ENCODE measurements at places on chromosomes 3 and 15. TPM values are rescaled to one million over a fixed set of nuclear protein-coding genes. Genes with fewer than 3 reads are reported as not detected.

- DNase-seq = peak; percentile 91
These were observed 284 bp upstream of the TSC22D2 start for GRCh38 chr3:150407808-150408220.

DNA sequence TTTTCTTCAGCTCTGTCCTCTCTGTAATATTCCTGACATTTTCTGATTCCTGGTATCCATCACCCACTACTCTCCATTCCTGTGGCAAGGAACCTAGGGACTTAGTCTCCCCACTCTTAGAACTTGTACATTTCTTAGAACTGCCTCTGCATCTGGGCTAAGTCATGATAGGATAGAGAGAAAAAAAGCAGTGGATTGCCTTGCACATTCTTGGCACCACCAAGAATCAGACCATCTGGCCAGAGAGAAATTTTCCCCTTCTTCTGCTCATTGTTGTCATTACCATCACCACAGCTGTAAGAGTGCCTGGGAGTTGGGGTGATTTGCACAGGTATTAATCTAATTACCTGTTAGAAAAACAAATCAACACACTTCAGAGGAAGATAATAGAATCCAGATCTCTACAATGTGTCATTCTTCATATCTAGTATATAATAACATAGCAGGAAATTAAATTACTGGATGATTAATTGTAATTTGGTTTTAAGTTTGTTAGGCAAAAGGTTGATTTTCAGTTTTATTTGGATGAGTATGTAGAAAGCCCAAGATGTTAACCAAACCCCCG lies 264.8 kb upstream of the ZPLD1 start:
- no peak for DNase-seq

DNA sequence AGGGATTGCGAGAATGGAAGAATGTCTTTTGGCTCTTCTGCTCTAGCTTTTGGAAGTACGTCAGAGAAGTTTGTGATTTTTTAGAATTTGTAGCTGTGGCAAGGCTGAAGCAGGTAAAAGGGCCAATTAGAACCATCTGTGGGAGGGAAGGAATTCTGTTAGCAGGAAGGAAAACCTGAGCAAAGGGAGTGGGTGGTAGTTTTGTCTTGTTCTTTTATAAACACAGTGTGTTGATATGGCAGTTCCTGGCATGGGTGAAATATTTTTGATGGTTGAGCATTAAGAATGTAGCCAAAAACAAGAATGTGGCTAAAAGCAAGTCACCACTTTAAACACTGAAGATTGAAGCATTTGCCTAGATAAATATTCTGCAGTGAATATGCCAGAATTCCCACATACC lies 23.8 kb downstream of the DAG1 start:
- no peak for DNase-seq

Gene ACTC1
- total RNA-seq = 126 TPM

DNA sequence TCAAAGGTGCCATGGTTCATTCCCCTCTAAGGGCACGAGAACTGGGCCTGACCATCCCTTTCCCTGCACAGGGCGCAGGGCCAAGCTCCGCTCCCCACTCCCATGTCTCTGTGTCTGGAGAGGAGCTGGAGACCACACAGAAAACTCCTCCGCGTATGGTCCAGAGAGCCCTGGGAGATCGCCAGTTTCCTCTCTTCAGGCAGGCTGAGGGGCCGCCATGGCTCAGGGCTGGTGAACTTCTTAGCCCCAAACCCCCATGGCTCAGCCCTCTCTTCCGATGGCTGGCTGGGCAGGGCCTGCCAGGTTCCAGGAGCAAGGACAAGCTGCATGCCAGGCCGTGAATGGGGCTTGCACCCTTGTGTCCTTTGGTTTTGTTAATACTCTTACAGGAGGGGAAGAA lies 52.9 kb downstream of the EXOG start:
- DNase-seq = no peak

GRCh38 chr3:10195366-10196089 lies 30.8 kb downstream of the IRAK2 start:
- no peak for DNase-seq

DNA sequence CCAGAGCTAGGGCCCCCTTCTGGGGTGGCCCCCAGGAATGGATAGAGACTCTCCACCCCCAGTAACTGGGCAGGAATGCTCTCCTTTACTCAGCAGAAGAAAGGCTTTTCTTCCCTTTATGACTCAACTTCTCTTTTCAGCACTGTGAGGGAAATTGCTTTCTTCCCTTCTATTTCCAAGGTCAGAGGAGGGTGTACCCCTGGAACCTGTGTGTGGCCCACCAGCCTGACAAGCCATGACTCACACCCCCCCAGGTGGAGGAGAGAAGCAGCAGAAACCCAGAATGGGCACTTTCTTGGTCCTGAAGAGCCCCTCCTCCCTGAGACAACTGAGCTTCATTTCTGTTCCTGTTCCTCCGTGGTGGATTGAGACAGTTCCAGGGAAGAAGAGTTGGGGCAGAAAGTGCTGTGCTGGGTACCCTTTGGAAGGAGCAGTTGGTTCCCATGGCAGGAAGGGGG lies 2.7 kb upstream of the ANKRD63 start:
- DNase-seq = no peak

Gene MEX3B
- 14.9 TPM for total RNA-seq

Gene SUCNR1
- total RNA-seq = 0.39 TPM

- no peak for DNase-seq
These were observed 170.9 kb upstream of the NSMCE3 start for GRCh38 chr15:29440541-29440940.

DNA sequence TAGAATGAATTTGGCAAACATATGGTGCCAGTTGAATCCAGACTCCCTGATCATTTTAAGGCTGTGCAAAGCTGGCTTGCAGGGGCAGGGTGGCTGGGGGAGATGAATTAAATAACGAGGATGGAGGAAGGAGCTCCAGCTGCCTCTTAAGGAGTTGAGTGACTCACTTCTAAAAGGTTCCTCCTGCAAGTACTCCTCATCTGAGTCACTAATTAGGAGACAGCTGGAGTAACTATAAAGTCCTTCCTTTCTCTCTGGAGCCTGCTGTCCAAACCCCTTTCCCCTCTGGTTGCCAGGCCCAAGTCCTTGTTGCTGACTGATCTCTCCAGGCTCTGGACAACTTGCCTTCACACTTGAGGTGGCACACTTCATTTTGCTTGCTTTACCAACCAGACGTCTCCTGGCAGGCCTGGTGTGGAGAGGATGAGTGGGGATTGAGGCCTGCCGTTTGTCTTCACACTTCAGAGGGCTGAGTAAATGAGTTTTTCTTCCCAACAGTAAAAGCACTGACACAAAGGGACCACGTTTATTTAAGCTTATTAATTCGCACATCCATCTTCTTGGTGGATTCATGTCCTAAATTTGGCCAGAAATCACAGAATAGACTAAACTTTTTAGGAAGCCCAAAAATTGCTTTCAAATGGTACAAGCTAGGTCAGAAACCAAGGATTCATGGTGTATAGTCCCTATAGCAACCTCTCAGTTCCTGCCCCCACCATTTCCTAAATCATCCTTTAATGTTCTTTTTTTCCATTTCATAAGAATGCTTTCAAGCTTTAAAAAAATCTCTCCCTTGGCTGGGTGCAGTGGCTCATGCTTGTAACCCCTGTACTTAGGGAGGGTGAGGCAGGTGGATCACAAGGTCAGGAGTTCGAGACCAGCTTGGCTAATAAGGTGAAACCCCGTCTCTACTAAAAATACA lies 90.5 kb upstream of the MYRIP start:
- no peak for DNase-seq

DNA sequence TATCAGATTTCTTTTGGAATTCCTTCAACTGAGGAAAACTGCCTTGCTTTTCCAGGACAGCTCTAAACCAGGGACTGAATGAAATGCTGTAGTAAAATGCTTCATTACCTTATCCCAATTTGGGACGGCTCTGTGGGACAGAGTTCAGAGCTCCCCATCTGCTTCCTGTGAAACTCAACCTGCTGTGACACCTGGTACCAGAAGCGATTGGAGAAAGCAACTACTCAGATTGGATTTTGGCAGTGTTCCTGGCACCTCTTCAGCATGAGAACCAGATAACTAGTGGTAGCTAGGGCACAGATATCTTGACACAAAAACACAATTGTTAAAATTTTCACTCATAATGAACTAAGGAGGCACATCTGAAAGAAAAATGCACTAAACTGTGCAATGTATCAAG lies 539.1 kb downstream of the SI start:
- DNase-seq = no peak

Gene MESP2
- total RNA-seq = 0.30 TPM

DNA sequence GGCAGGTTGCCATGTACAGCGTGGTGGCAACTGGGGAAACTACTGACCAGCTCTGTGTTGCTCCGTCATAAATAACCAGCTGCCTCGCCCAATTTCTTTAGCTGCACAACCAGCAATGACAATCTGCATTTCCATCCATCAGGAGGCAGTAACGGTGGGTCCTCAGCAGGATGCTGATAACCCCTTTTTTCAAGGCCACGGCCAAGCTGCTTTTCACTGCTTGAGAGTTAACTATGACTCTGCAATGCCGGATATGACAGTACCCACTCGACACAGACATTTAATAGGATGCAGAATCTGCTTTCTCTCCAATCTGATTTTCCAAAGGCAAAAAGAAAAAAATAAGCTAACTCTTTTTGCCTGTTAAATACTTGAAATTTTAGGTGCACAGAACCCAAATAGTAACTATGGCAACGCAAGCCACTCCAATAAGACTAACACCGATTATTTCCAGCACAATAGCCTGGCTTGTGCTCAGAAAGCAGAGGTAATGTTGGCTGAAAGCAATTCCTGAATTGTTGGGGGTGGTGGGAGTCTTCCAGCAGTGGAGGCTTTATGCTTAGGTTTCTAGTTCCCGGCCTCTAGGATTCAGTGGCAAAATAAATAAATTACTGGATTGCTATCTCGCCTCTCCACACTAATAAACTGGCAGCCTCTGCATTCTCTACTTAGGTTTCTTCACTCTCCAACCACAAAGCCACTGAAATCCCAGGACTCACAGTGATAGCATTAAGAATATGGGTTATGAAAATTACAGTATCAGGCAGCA lies 31.2 kb upstream of the SRGAP3 start:
- no peak for DNase-seq

GRCh38 chr3:167883452-167883851 lies 147.9 kb downstream of the SERPINI1 start:
- no peak for DNase-seq

DNA sequence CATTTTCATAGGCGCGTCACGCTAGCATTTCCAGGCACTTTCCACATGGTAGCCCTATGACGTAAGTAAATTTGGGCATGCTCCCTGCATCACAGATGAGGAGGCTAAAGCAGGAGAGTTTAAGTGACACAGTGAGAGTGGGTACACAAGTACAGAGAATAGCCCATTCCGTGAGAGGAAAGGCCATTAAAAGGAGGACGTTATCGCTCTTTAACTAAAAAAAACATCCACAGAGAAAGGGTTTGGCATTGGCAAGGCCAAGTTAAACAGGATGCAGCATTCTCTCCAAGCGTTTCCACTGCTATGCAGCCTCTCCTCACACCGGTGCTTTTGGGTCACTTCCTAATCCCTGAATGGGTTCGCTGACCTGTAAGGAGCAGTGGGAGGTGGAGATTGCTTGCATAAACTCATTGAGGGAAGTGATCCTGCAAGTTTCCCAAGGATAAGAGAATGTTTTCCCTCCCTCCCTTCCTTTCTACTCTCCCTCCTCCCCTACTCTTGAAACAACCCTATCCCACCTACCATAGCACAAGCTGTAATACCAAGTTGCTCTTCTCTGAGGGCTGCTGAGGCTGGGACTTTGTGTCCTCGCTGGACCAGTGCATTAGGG lies 147.7 kb downstream of the VGLL4 start:
- DNase-seq = peak; percentile 51

Gene ALDH1A3
- total RNA-seq = 26.0 TPM

DNA sequence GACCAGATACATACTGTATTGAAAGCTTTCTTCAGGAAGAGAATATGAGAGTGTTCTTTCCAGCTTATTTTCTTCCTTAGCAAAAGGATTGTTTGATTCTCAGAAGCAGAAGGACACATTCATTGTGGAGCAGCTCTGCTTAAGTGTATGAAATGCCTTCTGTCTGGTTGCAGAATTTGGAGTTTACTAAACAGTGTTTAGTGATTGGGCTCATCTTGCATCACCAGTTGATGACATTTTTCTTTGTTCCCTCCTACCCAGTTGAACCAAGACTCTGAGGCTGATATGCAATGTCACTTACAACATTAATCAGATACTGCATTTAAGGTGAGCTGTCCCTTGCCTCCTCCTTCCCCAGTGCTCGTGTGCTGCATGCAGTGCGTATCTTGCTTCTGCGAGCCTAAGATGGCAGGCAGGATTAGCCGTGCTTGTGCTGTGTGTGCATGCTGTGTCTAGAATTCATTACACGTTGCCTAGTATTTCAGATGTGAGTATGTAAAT lies 18.4 kb downstream of the ZBTB38 start:
- DNase-seq = peak; percentile 27

Gene SERPINI1
- 14.6 TPM for total RNA-seq

DNA sequence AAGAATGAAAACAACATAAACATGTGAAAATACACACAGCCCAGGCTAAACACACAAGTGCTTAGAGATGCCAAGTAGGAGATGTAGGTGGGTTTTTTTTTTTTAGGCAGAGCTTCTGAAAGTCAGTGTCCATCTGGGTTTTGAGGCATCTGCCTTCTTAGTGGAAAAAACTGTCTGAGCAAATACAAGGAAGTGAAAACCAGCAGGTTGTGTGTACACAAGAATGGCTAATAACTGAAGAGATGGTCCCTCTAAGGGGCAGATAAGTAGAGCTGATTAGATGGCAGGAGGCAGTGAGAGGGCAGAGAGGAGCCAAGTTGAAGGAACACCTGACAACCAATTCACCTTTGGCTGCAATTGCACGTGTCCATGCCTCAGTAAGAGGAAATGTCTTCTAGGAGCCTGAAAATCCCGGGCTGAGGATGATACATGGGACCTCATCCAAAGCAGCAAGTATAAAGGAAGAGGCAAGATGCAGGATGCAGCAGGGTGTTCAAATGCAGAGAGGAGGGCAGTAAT lies 34.9 kb downstream of the CYP19A1 start:
- no peak for DNase-seq

GRCh38 chr3:86381247-86381646 lies 609.7 kb downstream of the VGLL3 start:
- DNase-seq = no peak

GRCh38 chr3:13655061-13655913 lies 106.4 kb downstream of the FBLN2 start:
- no peak for DNase-seq

DNA sequence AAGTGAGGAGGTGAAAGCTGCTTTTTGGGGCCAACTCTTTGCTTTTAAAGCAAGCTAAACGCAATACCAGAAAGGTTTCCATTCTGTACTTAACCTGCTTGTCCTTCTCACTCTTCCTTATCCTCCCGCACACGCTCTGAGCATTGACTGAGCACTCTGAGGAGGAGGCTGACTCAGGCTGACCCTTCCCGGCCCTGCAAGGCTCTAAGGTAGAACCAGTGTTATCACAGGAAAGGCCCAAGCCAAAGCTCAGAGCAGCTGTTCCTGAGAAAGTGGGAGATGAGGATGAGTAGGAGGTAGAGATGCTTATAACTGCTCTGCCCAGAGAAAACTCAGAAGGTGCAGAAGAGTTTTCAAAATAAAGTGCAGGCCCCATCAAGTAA lies 2.3 kb downstream of the B3GNT5 start:
- DNase-seq = no peak

- DNase-seq = no peak
These were observed 47.2 kb downstream of the CD86 start for GRCh38 chr3:122102191-122102935.

GRCh38 chr15:40146037-40146436 lies 14.8 kb upstream of the BUB1B start:
- DNase-seq = no peak

Gene HACD2
- total RNA-seq = 37.1 TPM

Data from skin of body (tissue), 3 donors.